ENCODE measurements at places on chromosomes 12 and 14. TPM values are rescaled to one million over a fixed set of nuclear protein-coding genes. Genes with fewer than 3 reads are reported as not detected.

Gene CLECL1
- total RNA-seq: 4.4 TPM

Gene INHBE
- total RNA-seq: not detected

Gene IRAK3
- 57.5 TPM for total RNA-seq

Gene PAX9
- total RNA-seq: not detected

Gene SSPN
- 0.10 TPM for total RNA-seq

Gene PLEKHG7
- total RNA-seq: 0.42 TPM

Gene IQSEC3
- 0.21 TPM for total RNA-seq

Gene TAS2R8
- 0.21 TPM for total RNA-seq

Gene USP44
- 6.3 TPM for total RNA-seq

Gene HOXC4
- 0.42 TPM for total RNA-seq
